BE2C (cell line): ENCODE measurements at places on chromosomes 6 and 20.

DNA sequence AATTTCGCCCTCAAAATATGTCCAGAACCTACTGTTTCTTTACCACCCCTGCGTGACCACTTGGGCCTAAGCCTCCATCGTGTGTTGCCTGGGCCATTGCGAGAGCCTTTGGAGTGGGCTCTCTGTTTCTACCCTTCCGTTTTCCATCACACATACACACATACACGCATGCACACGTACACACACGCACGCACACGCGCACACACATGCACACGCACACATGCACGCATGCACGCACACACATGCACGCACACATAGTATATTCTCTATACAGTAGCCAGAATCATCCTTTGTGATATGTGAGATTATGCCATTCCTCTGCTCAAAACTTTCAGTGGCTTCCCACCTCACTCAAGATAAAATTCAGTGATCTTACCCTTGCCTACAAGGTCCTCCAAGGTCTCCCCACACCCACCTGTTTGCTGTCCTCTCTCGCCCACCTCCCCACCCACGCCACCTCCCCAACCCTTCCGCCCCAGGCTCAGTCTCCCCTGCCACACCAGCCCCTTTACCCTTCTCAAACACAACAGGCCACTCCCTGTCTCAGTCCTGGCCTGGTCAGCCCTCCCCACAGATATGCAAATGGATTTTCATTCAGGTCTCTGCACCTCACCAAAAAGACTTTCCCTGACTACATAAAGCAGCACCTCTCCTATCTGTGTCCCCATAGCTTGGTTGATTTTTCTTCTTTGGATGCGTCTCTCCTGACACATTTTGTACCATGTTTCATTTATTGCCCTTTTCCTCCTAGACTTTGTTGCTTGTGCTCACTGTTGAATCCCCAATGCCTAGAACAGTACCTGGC lies 559.6 kb downstream of the CD83 start:
- DNase-seq: no peak

DNA sequence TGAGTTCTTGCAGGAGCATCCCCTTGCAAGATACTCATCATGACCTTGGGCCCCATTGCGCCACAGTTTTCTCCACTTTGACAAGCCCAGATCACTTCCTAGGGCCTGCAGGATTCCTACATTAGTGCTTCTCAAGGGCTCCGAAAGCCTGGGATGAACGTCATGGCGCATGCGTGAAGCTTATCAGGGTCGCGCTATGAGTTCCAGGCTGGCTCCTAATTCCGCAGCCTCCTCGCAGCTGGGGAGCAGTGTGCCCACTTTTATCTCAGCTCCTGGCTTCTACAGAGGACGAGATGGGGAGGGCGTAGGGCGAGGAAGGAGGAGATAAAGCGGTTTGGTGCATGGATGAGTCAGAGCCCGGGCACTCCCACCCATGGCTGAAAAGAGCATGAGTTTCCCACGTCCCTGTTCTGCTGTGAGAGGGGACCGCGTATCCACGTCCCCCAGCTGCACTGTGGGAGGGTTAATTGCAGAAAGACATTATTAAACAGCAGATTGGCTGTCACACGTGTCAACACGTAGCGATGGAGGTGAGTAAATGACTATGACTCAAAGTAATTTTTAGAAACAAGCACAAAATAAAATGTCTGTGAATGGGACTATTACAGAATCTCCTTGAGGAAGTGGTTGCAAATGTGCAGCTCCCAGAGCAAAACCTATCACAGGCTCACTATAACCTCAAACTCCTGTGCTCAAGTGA lies 72.9 kb upstream of the DSP start:
- peak; percentile 60 for DNase-seq

GRCh38 chr6:90218959-90219208 lies 77.8 kb downstream of the BACH2 start:
- no peak for DNase-seq

DNA sequence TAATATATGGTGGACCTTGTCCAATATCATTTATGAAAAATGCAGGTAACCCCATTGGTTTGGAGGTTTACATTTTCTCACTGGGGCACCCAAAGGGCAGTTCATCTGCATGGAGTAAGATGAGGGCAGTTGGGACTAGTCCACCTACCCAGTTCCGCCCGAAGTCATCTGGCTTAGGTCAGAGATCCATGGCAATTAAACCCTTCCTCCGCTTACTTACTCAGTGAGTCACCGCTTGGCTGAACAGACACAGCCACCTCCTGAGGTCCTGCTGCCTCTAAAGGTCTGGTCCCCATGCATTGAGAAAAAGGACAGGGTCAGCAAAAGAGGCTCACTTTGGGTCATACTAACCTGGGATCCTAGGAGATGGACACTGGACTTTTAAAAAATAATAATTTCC lies 102.9 kb upstream of the PRL start:
- peak; percentile 20 for DNase-seq

GRCh38 chr6:73409395-73409794 lies 14.8 kb downstream of the DDX43 start:
- no peak for DNase-seq

GRCh38 chr6:14513496-14514393 lies 396.2 kb downstream of the CD83 start:
- DNase-seq: no peak

- peak; percentile 60 for DNase-seq
Measured at GRCh38 chr6:35294308-35294945, 3.2 kb upstream of the DEF6 start.
